Fibroblast of mammary gland (primary cell): ENCODE measurements at places on chromosomes 2 and 18.

GRCh38 chr2:178513876-178514275 is 33.6 kb downstream of the PLEKHA3 start:
- peak; percentile 54 for DNase-seq

- peak; percentile 66 for DNase-seq
These were observed 75.4 kb downstream of the FHOD3 start for GRCh38 chr18:36372903-36373311.

GRCh38 chr18:39299152-39299551 is 1733.6 kb upstream of the CELF4 start:
- DNase-seq, result no peak

GRCh38 chr2:11160731-11161455 is 5.6 kb downstream of the SLC66A3 start:
- DNase-seq, result no peak

GRCh38 chr2:215831296-215831913 is 181.9 kb downstream of the MREG start:
- DNase-seq, result peak; percentile 49

GRCh38 chr2:25151718-25152117 is 16.7 kb downstream of the POMC start:
- no peak for DNase-seq

- DNase-seq, result peak; percentile 79
These were observed 59.3 kb downstream of the COBLL1 start for GRCh38 chr2:164782323-164782722.

DNA sequence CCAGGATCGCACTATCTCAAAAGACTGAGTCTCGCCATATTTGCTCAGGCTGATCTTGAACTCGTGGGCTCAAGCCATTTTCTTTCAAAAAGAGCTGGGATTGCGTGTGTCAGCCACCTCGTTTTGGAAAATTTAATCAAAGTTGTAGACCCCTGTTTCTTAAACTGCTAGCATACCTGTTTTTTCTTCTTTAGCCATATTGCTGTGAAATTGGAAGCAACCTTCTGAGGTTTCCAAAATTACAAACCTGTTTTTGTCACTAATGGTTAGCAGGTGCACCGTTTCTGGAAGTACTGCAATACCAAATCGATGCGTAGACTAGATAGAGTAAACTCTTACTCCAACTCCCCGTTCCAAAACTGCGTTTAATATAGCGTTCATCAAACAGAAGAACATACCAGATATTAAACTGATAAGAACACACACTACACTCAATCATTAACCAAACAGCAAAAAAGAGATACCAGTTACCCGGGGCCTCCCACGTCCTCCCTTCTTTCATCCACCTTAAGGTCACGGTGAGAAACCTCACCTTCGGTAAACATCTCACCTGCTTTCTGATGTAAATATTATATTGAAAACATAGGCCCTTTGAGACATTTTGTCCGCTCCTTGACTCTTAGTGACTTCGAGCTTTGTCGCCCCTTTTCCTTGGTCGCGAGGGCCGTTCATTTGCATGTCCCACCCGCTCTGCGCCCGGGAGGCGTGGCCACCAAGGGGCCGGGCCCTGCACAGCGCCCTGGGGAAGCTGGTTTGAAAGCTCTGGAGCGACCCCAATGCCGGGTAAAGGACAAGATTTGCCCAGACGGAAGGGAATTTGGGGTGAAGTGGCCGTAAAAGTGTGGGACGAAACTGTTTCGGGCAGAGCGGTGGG is at the start of gene RNU2-63P:
TSS of gene RNU2-63P (minus strand) at position 462 of the 874 bp plus-strand sequence.
- peak; percentile 95 for DNase-seq

DNA sequence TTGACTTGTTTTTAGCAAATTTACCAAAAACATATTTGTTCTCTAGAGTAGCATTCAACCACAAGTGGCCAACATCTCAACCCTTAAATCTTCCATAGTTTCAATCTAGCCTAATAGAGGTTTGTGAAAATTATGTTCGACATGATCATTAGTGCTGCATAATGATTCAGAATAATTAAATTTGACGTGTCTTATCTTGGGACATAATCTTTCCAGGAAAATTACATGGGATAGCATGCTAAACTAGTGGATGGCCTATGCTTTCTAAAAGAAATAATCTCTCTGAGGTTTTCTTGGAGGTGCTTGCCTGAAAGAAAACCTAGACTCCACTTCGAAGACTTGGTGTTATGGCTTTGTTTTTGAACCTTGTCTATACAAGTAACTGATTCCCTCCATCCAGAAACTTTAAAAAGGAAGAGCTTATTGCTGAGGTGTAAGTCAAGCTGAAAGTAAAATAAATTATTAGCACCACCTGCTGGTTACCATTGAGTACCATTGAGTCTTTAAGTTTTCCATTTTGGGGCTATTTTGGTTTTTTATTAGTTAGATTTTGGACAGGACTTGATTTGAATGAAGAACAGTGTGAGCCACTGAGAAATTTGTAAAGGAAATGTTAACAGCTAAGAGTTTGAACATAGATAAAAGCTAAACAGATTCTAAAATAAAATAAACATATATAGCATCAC is 32.7 kb downstream of the COX7A2L start:
- DNase-seq, result peak; percentile 60

DNA sequence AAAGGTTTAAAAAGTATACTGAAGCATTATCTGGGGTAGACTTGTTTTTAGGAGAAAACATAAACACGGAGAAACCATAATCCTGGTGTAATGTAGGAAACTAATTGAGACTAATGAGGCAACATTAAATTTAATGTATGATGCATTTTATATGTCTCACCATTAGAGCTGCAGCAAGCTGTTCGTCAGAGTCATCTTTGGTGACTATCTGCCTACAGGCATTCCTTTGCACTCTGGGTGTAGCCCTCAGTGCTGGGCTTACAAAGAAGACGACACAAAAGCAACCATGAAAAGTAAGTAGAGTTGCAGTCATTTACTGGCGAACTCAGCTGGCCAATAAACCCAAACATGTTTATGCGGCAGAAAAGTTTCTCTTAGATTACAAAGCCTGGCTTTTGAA is 415.3 kb upstream of the ZEB2 start:
- DNase-seq, result no peak

GRCh38 chr2:55885127-55885943 is 38.2 kb downstream of the EFEMP1 start:
- DNase-seq, result peak; percentile 96

- DNase-seq, result no peak
These were observed 140.8 kb upstream of the SLC35G4 start for GRCh38 chr18:11468617-11469016.

GRCh38 chr2:170022692-170023091 is 155.3 kb upstream of the MYO3B start:
- peak; percentile 95 for DNase-seq

- DNase-seq, result no peak
These were observed 15.3 kb downstream of the CAPN14 start for GRCh38 chr2:31202041-31202440.

GRCh38 chr2:127085317-127085681 is 21.7 kb downstream of the BIN1 start:
- no peak for DNase-seq
